ENCODE measurements at places on chromosomes 1 and 21. TPM values are rescaled to one million over a fixed set of nuclear protein-coding genes. Genes with fewer than 3 reads are reported as not detected.

C1orf141 gene
- not detected for total RNA-seq

- no peak for ATAC-seq
Observed at GRCh38 chr1:182119631-182120030, 58.1 kb upstream of the ZNF648 start.

C4BPB gene
- total RNA-seq = 2.7 TPM

- no peak for ATAC-seq
Observed at GRCh38 chr1:107389410-107390396, 248.9 kb downstream of the NTNG1 start.

GRCh38 chr1:116909512-116910378 is at the start of gene PTGFRN:
PTGFRN (plus strand) TSS chr1:116909916; CDS start chr1:116910204, 288 bp downstream.
- peak; percentile 80 for ATAC-seq

WARS2 gene
- total RNA-seq = 9.2 TPM

ROR1 gene
- 38.0 TPM for total RNA-seq

SPATA46 gene
- not detected for total RNA-seq

- peak; percentile 87 for ATAC-seq
Observed at GRCh38 chr1:220527908-220528678, at the start of gene MARK1. MARK1 (plus strand) TSS chr1:220528136; CDS start chr1:220528823, 687 bp downstream.

DNA sequence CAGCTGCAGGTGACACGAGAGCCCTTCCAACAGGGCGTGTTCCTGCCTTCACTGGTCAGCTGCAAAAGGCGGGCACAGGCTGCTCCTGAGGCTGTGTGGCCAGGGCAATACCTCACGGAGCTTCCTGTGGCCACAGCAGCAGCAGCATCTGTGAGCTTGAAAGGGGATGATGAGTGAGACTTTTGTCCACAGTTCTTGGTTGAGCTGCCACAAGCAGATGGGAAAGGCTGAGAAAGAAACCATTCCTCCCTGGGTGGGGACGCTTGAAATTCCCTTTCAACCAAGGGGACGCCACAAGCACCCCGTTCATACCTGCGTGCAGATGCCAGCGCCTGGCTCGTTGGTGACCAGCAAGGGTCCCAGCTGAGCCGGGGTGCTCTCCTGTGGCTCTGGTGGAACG is 37.6 kb downstream of the B3GALT5 start:
- no peak for ATAC-seq

GRCh38 chr21:41387042-41387819 is 25.4 kb downstream of the MX2 start:
- peak; percentile 43 for ATAC-seq

- ATAC-seq = no peak
Observed at GRCh38 chr1:87515781-87516180, 187.1 kb downstream of the LMO4 start.

DNA sequence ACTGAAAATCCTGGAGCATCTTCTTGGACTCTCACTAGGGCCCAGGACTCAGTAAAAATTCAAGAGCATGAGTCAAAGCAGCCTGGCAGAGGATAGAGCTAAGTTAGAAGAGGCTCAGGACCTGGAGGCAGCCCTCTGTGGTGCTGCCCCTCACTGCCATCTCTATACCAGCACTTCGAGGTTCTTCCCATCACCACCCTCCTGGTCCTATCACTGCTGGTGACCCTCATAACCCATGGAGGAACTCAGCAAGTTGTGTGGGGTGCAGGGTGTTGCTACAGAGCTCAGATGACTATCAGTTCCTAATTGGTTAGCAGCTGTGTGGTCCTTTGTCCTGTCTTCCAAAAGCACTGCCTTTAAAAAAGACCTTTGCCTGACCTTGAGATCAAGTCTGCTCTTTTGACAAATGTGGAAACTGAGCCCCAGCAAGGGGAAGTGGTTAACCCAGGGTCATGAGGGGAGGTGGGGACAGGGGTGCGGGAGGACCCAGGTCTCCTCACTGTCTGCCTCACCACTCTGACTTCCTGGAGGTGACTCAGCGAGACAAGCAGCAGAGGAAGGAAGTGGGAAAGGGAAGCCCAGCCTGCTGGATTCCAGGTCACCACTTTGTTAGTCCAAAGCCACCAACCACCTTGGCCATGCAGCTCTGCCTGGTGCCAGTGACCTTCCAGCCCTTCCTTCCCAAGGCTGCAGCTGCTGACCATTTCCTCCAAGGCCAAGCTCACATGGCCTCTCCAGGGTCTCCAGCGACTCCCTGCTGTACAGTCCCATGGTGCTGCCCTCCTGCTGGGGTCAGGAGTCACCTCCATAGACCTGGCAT is 199.4 kb upstream of the EDN2 start:
- peak; percentile 37 for ATAC-seq

GRCh38 chr21:38460171-38460742 is 38.0 kb downstream of the ERG start:
- no peak for ATAC-seq

NVL gene
- 15.0 TPM for total RNA-seq

DNA sequence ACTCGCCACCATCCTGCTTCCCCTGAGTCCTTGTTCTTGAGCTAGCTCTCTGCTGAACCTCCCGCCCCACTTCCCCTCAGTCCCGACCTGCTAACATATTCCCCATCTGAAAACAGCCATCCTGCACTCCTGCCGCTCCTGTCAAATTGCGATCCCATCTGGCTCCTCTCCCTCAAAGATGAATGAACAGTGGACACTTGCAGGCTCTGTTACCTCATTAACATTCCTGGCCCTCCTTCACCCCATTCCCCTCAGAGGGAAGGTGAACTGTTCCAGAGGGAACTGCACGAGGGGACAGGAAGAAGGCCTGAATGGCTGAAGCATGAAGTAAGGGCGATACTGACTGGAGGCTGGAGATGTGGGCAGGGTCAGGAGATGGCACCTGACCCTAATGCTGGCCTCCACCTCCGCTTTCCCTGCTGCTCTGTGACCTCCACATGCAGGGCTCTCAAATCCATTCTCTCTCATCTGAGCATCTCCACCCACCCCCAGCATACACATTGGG is 7.4 kb upstream of the CELSR2 start:
- no peak for ATAC-seq

DNA sequence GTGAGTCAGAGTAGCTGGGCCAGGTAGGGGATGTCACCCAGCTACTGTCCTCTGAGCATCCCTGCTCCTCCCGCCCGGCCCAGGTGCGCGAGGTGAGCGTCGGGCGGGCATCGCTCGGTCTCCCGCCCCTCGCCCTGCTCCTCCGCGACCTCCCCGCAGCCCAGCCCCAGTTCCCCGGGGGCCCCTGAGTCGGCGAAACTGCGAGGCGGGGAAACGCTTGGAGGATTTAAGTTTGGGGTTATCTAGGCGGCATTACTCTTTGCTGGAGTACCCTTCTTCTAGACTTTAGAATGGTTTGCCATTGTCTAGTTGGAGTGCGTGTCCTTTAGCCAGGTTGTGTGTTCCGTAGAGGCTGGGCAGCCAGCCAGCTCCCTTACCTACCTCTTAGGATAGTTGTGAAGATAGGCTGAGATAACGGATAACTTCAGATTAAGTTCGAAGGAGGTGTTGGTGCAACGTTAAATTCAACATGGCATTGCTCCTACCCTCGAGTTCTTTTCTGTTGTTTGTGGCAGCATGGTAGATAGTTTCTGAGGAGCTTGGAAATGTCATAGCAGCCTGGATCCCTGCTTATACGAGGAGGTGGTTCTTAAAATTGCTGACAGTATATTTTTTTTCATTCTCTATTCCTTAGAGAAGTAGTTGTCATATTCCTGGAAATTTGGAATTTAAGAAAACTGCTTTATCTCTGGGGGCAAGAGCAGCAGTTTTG is 697 bp downstream of the AGO3 start:
- ATAC-seq = peak; percentile 7
